ENCODE measurements at places on chromosomes 3 and 15.

DNA sequence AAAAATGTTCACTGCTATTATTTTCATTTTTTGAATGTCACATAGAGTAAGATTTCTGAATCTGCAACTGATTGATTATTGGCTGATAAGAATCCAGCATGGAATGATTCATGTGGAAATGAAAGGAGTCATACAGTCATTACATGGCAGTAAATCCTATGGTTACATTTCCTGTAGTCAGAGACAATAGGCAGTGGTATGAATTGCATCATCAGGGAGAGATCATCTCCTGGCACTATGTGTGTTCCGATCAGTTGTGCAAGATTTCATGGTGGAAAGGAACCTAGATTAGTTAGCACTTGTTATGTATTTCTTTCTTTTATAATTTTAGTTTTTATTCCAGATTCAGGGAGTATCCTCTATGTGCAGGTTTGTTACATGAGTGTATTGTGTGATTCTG, 38.8 kb downstream of the SLC12A1 start:
- DNase-seq: no peak

GRCh38 chr3:63523100-63523499, 129.4 kb upstream of the SNTN start:
- no peak for DNase-seq

- DNase-seq: no peak
Measured at GRCh38 chr3:87410110-87410509, 133.7 kb upstream of the POU1F1 start.

- no peak for DNase-seq
Measured at GRCh38 chr3:121467085-121467484, 78.7 kb downstream of the POLQ start.

DNA sequence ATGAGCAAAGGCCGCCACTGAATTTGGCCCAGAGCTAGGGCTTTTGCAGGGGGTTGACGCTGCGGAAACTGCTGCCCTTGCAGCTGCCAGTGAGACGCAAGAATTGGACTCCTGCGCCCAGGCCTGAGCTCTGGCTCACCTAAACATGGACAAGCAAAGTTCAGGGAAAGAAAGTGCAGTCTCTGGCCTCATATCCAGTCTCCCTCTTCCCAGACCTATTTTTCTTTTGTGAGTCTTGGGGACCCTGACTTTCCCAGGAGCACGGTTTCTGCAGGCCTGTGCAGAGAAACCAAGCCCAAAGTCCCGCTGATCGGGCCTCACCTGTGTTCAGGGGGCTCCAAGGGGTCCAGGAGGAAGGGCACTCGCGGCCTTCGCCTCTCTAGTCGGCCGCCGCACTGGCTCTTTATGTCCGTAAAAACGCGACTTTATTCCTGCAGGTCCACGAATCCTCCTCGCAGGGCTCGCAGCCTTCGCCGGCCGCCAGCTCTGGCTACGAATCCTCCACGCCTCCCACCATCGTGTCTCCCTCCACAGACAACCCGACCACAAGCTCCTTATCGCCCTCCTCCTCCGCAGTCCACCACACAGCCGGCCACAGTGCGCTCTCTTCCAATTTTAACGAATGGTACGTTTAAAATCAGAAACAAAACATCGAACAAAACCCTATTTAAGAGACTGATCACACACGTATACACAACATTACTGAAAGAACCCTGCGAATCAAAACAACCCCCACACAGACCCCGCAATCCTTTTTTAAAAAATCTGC, 3.9 kb downstream of the ZIC1 start:
- DNase-seq: no peak

DNA sequence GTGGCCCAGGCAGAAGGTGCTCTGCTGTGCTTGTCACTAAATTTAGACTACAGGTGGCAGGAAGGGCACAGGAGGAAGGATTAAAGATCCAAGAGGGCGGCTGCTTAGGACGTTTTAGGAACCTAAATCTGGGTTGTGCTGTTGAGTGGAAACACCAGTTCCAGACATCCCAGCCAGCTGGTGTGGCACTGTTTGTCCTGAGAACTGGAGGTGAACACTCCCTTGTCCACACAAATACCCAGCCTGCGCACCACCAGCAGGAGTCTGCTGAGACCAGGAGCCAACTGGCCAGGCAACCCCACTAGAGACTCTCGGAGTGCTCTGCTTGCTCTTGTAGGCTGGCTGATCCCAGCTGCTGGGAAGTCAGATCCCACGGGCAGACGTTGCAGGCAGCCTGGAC, 30.3 kb upstream of the UACA start:
- DNase-seq: no peak

- no peak for DNase-seq
Measured at GRCh38 chr3:70620367-70620766, 307.9 kb upstream of the MDFIC2 start.

- no peak for DNase-seq
Measured at GRCh38 chr15:30927148-30927761, 23.5 kb downstream of the FAN1 start.

- no peak for DNase-seq
Measured at GRCh38 chr3:150061288-150062024, 90.8 kb upstream of the PFN2 start.

DNA sequence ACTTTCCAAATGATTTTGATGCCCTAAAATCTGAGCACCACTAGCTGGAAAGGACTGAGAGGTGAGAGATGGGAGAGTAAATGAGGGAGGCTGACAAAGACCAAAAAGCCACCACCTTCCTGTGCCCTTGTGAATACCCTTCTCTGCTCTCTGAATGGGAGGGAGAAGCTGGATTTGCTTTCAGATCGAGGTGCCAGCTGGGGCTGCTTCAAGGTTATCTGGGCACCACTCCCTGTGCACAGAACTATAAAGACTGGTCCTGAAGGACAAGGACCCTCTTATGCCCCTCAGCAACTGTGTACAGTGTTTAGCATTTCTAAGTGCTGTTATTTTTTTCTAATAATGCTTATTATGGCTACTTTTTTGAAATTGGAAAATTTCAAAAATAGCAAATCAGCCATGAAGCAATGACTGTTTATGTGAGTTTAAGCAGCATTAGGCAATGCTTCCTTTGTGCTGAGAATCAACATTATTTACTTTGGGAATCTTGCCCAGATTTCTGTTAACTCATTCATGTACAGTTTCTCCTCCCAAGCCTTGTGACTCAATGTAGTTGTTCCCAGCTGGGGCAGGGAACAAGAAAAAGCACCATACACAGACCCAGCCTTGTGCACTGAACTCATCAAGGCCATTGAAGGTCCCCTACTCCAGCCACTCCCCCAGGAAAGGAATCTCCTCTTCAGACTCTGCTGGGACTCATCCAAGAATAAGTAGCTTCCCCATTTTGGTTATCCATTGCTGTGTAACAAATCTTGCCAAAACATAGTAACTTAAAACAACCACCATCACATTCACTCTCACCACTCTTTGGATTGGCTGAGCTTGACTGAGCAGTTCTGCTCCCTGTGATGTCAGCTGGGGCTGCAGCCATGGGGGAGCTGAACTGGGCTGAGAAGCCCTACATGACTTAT, 37.3 kb upstream of the CDV3 start:
- DNase-seq: peak; percentile 14

GRCh38 chr3:14121859-14122258, 2.8 kb downstream of the CHCHD4 start:
- no peak for DNase-seq

DNA sequence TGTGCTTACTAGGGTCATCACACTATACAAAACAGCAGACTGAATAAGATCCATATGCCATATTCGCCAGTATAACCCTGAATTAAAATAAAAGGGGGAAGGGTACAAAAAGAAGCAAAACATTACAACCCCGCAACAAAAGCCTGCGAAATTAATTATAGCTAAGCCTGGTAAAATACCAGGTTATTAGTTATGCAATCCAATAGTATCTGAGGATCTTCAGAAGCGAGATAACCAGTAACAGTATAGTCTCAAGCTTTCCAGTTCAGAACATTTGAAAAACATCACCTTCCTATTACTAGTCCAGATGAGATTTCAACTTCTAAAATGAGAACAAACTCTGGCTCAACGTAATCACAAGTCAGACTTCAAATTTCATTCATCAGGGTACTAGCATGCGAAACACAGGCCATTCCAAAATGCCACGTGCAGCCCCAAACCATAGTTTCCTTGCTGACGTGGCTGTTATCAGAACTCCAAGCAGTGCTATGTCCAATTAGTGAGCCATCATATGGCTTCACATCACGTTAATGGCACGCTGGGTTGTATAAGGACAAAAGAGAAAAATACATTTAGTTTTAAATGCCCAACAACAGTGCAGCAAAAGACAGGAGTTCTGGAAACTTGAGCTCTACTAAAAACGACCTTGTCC, 1.1 kb downstream of the SSR3 start:
- no peak for DNase-seq

GRCh38 chr3:106092792-106093191, 224.0 kb upstream of the CBLB start:
- no peak for DNase-seq

DNA sequence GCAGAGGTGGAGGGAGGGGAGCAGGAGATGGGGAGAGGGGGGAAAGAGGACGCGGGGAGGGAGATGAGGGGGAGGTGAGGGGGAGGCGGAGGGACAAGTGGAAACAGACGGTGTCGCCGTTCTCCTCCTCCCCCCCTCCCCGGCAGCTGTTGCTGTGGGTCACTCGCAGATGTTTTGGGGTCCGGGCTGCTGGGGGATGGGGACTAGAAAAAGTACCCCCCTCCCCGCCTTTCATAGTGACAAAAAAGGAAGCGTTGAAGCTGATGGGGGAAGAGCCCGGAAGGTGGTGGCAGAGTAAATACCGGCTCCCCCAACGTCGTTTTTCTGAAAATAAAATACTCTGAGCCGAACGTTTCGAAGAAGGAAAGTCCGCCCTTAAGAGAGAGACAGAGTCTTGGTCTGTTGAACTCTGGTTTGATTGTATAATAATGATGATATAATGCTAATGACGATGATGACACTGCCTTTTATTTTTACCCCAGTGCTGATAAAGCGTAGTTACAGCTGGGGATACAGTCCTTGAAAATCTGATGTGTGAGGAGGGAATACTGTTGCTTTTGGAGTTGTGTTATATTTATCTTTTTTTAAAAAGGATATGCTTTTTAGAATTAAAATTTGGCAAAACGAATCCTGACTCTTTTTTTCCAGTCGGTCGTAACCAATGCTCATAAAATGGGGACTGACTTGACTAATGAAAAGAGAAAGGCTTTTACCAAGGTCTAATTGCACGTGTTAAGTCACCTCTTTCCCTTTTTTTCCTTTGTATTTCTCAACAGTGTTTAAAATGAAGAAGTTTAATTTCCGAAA, 993 bp downstream of the STXBP5L start:
- no peak for DNase-seq

GRCh38 chr3:39139442-39139841, 13.9 kb downstream of the CSRNP1 start:
- no peak for DNase-seq

DNA sequence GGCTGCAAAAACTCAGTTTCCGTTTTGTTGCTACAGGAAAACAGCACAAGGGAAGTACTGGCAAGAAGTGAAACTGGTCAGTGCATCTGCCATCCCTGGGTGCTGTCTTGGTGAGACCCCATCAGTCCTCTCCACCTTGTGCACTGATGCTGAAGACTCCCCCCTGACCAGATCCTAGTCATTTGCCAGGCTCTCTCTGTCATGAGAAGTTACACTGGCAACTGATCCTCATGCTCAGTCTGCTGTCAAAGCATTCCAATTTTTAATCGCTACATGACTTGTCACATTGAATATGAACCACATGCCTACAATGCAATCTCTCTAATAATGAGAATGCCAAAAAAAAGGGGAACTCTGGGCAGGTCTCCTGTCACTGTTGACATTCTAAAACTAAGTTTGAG, 296.5 kb downstream of the ZIC1 start:
- no peak for DNase-seq

DNA sequence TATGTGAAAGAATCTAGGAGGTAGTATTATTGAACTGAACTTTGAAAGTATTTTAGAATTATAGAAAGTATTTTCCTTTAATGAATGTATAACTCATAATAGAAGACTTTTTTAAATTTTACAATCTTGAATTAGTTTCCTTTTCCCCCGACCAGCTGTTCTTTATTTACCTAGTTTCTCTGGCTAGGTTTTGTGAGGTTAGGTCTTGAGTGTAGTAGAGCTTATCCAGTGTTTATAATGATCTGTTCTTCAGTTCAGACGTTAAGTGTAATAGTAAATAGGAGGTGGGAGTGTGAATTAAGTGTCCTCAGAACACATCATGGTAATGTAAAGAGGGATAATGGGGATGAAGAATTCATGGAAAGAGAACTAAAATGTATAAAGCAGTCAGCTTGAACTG, 93.8 kb downstream of the MYRIP start:
- DNase-seq: no peak

- no peak for DNase-seq
Measured at GRCh38 chr3:153285982-153286381, 124.0 kb downstream of the RAP2B start.

- no peak for DNase-seq
Measured at GRCh38 chr3:77795013-77795412, 755.1 kb downstream of the ROBO2 start.

DNA sequence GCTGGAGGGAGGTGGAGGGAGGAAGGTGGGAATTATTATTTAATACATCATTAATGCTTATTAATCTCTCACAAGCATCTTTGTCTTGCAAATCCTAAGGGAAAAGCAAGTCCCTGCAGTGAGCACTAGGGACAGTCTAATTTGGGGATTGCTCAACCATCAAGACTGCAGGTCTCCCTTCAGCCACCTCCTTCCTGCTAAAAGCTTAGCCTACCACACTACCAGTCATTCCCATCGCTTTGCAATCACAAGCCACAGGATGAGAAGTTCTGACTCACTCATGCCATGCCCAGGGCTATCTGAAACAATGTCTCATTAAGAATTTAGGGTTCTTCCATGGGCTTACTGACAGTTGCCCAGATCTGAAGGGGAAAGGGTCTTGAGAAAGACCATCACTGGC, 51.0 kb upstream of the EIF1B start:
- no peak for DNase-seq

DNA sequence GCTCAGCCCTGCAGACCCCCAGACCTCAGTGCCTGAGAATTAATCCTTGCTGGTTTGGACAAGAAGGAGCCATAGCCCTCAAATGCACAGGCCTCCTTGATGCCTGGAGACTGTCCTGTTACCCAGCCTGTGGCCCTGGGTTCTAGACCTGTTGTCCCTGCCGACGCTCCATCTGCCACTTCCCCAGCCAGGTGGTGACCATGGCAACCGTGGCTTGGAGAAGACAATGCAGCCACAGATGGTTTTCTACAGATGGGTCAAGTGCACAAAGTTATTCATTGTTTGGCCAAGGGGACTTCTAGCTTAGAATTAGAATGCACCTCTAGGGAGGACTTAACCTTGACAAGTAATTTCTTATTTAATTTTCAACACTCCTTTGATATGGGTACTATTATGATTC, 297.1 kb downstream of the UACA start:
- no peak for DNase-seq

Data from NCI-H1092 (cell line).